Activated naive CD4-positive, alpha-beta T cell treated with anti-CD3 and anti-CD28 coated beads, Interleukin-2, amount 50 U/mL, for 72 hours (primary cell): ENCODE measurements at places on chromosomes 13 and 19. TPM values are rescaled to one million over a fixed set of nuclear protein-coding genes. Genes with fewer than 3 reads are reported as not detected.

The FFAR1 gene
- 1.5 TPM for total RNA-seq

The ZNF878 gene
- total RNA-seq: 1.3 TPM

The ZNF723 gene
- not detected for total RNA-seq

The CCDC194 gene
- 3.7 TPM for total RNA-seq

The TEX29 gene
- 2.0 TPM for total RNA-seq

The LYPD3 gene
- 7.1 TPM for total RNA-seq

The CEACAM8 gene
- not detected for total RNA-seq

The FGF9 gene
- total RNA-seq: 0.18 TPM

The CD22 gene
- total RNA-seq: 7.0 TPM

The KASH5 gene
- 1.7 TPM for total RNA-seq

The ZNF66 gene
- 4.6 TPM for total RNA-seq

The ZNF320 gene
- total RNA-seq: 3.1 TPM
